Activated naive CD4-positive, alpha-beta T cell (primary cell): ENCODE measurements at places on chromosomes 2 and 18.

DNA sequence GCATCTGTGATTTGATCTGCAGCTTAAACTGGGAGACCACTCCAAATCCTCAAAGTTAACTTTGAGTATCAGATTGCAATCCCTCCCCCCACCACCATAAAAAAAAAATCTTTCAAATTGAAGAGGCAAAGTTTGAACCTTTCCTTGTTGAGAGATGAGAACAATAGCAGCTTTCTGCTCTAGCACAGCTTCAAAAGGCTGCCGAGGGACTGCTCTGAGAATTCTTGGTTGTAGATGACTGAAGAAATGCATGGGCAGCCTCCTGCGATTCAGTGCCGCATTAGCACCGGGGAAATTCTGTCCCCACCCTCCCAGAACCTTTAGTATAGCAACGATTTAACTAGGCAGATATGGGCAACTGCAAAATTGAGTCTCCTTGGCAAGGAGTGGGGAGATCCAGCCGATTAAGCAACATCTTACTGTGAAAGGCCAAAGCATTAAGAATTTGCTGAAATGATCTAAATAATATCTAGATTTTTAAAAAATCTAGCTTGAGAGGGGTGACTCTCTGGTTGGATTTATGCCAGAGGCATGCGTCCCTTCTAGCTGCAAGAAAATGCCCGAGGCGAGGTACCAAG lies 3.9 kb upstream of the SP5 start:
- no peak for DNase-seq

GRCh38 chr2:108074150-108074549 lies 87.8 kb downstream of the SLC5A7 start:
- no peak for DNase-seq

DNA sequence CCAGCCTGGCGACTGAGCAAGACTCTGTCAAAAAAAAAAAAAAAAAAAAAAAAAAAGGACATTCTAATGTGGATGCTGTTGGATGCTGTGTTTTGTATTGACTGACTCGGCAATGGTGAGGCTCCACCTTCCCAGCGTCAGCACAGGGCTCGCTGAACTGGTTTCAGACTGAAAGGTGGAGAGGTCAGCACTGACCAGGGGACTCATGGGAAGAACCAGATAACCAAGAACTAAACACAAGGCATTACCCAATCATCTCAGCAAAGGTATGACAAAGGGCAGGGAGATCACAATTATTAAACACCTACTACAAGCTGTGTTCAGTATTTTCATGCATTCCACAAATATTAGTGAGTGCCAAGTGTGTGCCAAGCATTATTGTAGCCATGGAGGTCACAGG lies 103.2 kb downstream of the LRATD1 start:
- no peak for DNase-seq

- no peak for DNase-seq
These were observed 66.7 kb downstream of the COPS8 start for GRCh38 chr2:237152361-237152760.

GRCh38 chr2:74009577-74009976 lies 24.9 kb downstream of the TET3 start:
- no peak for DNase-seq
